ENCODE measurements at places on chromosomes 2 and 18. TPM values are rescaled to one million over a fixed set of nuclear protein-coding genes. Genes with fewer than 3 reads are reported as not detected.

C1QL2 gene
- not detected for total RNA-seq

PPP3R1 gene
- 42.5 TPM for total RNA-seq

OR6B2 gene
- total RNA-seq, result not detected

DNA sequence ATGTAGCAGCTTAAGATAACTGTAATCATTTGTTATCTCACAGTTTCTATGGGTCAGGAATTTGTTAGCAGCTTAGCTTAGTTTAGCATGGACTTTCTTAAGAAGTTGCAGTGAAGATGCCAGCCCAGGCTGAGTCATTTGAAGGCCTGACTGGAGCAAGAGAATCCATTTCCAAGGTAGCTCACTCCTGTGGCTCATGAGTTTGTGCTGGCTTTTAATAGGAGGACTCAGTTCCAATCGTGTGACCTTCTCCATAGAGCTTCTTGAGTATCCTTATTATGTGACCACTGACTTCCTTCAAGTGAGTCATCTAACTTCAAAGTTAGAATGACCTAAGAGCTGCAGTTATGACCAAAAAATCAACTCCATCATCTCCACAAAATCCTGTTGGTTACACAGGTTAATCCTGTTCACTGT is 1.4 kb downstream of the GPATCH11 start:
- no peak overlapping the region for H3K4me3 ChIP-seq
- no peak for DNase-seq
- peaks cover 12% of the 10 kb centered on the region for H3K4me1 ChIP-seq
- H3K27me3 ChIP-seq, result no peaks in the 10 kb centered on the region

MYL12B gene
- 111 TPM for total RNA-seq

DNA sequence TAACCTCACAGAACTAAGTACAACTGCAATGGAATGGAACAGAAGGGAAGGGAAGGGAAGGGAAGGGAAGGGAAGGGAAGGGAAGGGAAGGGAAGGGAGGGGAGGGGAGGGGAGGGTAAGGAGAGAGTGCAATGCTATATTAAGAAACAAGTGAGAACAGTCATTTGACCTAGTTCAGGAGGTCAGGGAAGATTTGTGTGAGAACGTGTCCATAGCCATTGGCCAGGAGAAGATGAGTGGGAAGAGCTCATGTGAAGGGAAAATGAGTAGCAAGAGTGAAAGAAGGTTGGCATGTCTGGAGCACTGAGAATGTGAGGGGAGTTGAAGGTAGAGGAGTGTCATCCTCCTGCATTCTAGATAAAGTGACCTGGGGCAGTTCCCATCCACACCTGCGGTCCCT is 481.6 kb downstream of the IRS1 start:
- no peaks in the 10 kb centered on the region for H3K36me3 ChIP-seq
- H3K4me3 ChIP-seq, result no peak overlapping the region
- DNase-seq, result no peak
- H3K4me1 ChIP-seq, result no peaks in the 10 kb centered on the region
- no peaks in the 10 kb centered on the region for H3K27me3 ChIP-seq

KCNF1 gene
- 0.09 TPM for total RNA-seq

SFT2D3 gene
- total RNA-seq, result 4.7 TPM

DNA sequence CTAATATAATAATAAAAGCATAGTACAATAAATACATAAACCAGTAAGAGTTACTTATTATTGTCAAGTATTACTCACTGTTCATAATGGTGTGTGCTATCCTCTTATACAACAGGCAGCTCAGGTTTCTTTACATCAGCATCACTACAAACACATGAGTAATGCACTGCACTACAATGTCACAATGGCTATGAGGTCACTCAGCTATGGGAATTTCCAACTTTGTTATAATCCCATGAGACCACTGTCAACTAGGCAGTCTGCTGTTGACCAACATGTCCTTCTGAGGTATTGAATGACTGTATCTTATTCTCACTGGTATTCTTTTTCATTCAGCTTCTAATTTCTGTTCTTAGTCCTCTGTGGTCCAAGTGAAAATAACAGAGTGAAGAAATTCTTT is 250.4 kb upstream of the DSEL start:
- H3K4me1 ChIP-seq, result no peaks in the 10 kb centered on the region
- H3K4me3 ChIP-seq, result no peak overlapping the region
- no peaks in the 10 kb centered on the region for H3K27me3 ChIP-seq

- H3K36me3 ChIP-seq, result peaks cover 2% of the 10 kb centered on the region
- H3K4me3 ChIP-seq, result no peak overlapping the region
- no peak overlapping the region for H3K27ac ChIP-seq
- H3K4me1 ChIP-seq, result peaks cover 2% of the 10 kb centered on the region
Observed at GRCh38 chr2:233402346-233402745, 48.1 kb downstream of the DGKD start.

GRCh38 chr2:10741139-10741538 is 19.7 kb downstream of the ATP6V1C2 start:
- no peaks in the 10 kb centered on the region for H3K36me3 ChIP-seq
- no peaks in the 10 kb centered on the region for H3K4me1 ChIP-seq
- H3K27ac ChIP-seq, result no peak overlapping the region
- H3K27me3 ChIP-seq, result no peaks in the 10 kb centered on the region

GRCh38 chr2:121076885-121077549 is 208.0 kb downstream of the TFCP2L1 start:
- DNase-seq, result peak; percentile 84
- H3K4me1 ChIP-seq, result no peaks in the 10 kb centered on the region
- H3K4me3 ChIP-seq, result no peak overlapping the region
- H3K36me3 ChIP-seq, result no peaks in the 10 kb centered on the region

DNA sequence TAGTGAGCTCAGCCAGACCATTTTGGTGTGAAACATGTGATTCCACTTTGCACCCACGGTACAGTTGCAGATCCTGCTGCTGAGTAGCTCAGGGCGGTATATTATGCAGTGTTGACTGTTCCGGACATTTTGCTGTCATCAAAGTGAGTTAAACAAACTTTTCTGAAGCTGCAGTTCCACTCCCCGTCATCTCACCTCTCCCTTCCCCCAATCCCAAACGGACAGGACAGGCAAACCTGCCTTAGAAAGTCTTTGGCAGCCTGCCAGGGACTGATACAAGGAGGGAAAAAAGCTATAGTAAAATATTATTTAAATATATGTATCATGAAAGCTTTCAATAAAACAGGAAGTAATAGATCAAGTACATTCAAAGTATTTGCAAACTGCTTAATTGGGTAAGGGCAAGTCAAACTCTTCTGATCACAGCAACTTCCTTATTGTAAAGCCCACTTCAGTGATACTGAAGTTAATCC is 35.5 kb upstream of the SP5 start:
- H3K4me1 ChIP-seq, result peaks cover 2% of the 10 kb centered on the region
- H3K36me3 ChIP-seq, result no peaks in the 10 kb centered on the region
- H3K4me3 ChIP-seq, result no peak overlapping the region
- H3K27ac ChIP-seq, result no peak overlapping the region
- H3K27me3 ChIP-seq, result no peaks in the 10 kb centered on the region

DNA sequence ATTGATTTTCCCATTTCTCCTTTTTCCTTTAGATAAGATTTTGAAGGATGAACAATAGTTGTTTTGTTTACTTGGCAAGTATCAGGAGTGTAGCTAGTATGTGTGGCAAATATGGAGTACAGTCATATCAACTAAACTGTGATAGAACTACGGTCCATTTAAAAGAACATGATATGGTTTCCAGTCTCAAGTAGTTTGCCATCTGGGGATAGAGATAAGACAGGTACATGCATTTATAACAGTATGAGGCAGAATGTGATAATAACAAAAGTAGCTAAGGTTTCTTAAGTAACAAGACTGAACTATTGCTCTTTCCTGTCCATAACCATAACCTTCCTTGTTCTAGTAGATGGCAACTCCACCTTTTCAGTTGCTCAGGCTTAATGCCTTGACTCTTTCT is 75.6 kb upstream of the TACR1 start:
- H3K36me3 ChIP-seq, result no peaks in the 10 kb centered on the region
- H3K4me3 ChIP-seq, result no peak overlapping the region
- no peaks in the 10 kb centered on the region for H3K4me1 ChIP-seq
- H3K27ac ChIP-seq, result no peak overlapping the region

DNA sequence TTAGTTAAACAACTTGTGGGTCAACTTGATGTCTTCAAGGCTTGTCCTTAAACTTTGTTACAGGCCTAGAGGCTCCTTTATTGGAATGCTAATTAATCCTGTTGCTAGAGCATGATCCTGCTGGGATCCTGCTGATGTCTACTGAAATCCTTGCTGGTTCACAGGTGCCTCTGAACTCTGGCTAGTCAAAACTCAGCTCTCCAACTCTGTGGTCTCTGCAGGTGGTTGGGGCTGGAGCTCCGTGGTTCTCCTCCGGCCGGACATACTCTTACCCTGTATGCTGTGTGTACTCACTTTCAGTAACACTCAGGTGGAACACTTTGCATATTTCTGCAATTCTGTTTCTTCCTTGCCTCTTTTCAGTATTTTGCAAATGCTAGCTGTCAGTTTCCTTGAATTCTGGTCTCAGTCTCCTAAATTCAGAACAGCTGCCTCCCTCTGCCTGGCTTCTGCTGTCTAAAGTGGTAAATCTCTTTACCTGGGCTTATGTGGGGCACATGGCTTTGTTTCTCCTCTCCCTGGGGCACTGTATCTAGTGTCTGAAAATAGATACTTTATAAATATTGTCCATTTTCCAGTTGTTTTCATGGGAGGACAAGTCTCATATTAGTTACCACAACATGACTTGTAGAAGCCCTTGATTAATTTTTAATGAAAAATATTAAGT is 113.0 kb downstream of the ATP9B start:
- peaks cover 4% of the 10 kb centered on the region for H3K36me3 ChIP-seq
- no peak for DNase-seq
- H3K27me3 ChIP-seq, result no peaks in the 10 kb centered on the region
- H3K4me1 ChIP-seq, result no peaks in the 10 kb centered on the region
- H3K4me3 ChIP-seq, result no peak overlapping the region

TXNL4A gene
- total RNA-seq, result 18.0 TPM

DNA sequence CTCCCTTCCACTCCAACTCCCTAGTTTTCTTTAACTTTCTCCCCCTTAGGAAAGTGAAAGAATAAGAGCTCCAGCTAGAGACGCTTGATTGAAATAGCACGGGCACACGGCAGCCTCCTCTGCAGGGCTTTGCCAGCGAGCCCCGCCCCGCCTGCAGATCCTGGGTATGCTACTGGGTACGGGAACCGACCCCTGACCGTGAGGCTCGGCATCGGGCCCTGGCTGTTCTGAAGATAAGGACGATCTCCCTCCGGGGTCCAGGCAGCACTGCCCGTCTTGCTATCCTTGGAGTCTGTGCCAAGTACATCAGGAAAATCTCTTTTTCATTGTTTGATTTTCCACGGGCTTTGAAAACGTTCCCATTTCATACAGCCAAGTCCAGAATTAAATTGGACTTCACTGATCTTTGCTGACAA is 284.5 kb downstream of the MTX2 start:
- no peaks in the 10 kb centered on the region for H3K27me3 ChIP-seq
- H3K27ac ChIP-seq, result no peak overlapping the region
- DNase-seq, result peak; percentile 37
- H3K4me1 ChIP-seq, result no peaks in the 10 kb centered on the region

GRCh38 chr2:231923010-231923344 is 3.2 kb downstream of the NPPC start:
- no peak overlapping the region for H3K4me3 ChIP-seq
- H3K27ac ChIP-seq, result no peak overlapping the region
- H3K36me3 ChIP-seq, result no peaks in the 10 kb centered on the region

GRCh38 chr18:9722691-9723090 is 14.6 kb downstream of the RAB31 start:
- H3K36me3 ChIP-seq, result no peaks in the 10 kb centered on the region
- no peak overlapping the region for H3K4me3 ChIP-seq

- no peaks in the 10 kb centered on the region for H3K36me3 ChIP-seq
- H3K4me1 ChIP-seq, result no peaks in the 10 kb centered on the region
- DNase-seq, result no peak
- H3K27me3 ChIP-seq, result no peaks in the 10 kb centered on the region
Observed at GRCh38 chr2:1799174-1799573, 54.9 kb upstream of the PXDN start.

GRCh38 chr2:16104315-16104948 is 164.1 kb downstream of the MYCN start:
- no peak for DNase-seq
- no peaks in the 10 kb centered on the region for H3K27me3 ChIP-seq
- no peaks in the 10 kb centered on the region for H3K36me3 ChIP-seq
- no peak overlapping the region for H3K4me3 ChIP-seq
- H3K27ac ChIP-seq, result no peak overlapping the region

DNA sequence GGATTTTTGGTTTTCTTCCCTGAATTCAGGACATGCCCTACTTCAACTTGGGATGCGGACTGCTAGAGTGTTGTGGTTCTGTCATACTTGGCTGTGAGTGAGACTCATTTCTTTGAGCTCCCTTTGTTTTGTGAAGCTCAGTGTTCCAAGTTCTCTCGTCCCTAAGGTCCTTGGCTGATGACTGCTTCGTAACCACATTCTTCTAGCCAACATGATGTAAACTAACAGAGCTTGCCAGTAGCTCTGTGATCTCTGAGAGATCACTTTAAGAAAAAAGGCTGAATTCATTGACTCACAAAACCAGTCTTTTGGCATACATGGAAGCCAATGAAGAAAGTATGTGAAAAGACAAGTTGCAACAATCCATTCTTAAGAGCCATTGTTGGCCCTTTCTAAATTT is 96.9 kb upstream of the MSTN start:
- H3K27me3 ChIP-seq, result no peaks in the 10 kb centered on the region
- H3K4me3 ChIP-seq, result no peak overlapping the region
- no peak overlapping the region for H3K27ac ChIP-seq
- no peaks in the 10 kb centered on the region for H3K4me1 ChIP-seq

CCDC85A gene
- total RNA-seq, result 0.05 TPM

DNA sequence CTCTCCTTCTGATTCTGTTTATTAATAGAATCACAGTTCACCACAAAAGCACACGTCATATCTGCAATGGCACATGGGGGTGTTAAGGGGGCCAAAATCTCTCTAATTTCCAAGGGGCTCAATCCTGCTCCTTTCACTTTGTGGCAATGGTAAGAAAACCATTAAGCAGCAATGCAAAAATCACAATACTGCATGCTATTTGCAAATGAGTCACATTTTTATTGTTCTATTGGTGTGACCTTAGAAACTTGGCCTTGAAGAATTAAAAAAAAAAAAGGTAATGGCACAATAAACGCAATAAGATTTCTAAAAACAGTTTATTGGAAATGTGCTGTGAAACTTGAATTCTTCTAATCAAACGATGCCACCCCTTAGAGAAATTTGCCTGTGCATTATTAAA is 251.5 kb downstream of the ZNF521 start:
- H3K27me3 ChIP-seq, result no peaks in the 10 kb centered on the region
- no peak overlapping the region for H3K27ac ChIP-seq
- no peak overlapping the region for H3K4me3 ChIP-seq
- no peaks in the 10 kb centered on the region for H3K36me3 ChIP-seq
- no peaks in the 10 kb centered on the region for H3K4me1 ChIP-seq

SRD5A2 gene
- not detected for total RNA-seq

DNA sequence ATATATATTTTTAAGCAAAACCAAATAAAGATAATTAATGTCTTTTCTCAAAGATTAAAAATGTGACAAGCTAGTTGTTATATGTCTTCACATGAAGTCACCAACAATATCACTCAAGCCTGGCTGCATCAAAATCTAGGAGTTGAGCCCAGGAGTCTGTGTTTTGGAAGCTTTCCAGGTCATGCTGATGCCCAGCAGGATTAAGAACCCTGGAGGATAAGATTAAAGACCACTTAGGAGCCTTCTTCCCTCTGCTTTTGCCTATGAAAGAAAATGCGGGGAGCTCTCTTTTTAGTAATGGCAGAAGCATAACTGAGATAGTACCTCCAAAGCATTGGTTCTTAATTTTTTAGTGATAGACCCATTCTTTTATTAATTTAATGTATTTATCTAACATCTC is 157.4 kb downstream of the ASXL3 start:
- H3K36me3 ChIP-seq, result no peaks in the 10 kb centered on the region
- H3K4me1 ChIP-seq, result no peaks in the 10 kb centered on the region
- no peaks in the 10 kb centered on the region for H3K27me3 ChIP-seq
- no peak overlapping the region for H3K4me3 ChIP-seq

CERKL gene
- 0.79 TPM for total RNA-seq

Measured in liver (tissue), 10 donors.